ENCODE measurements at places on chromosomes 4 and X. TPM values are rescaled to one million over a fixed set of nuclear protein-coding genes. Genes with fewer than 3 reads are reported as not detected.

Gene ASB9
- 1.7 TPM for total RNA-seq

Gene GAGE12G
- not detected for total RNA-seq

Gene SSX2B
- total RNA-seq: not detected

Gene NEUROG2
- not detected for total RNA-seq

Gene PRSS12
- 3.9 TPM for total RNA-seq

Gene IL2
- total RNA-seq: not detected

Gene KIF4A
- 0.39 TPM for total RNA-seq

Gene SSX3
- total RNA-seq: not detected

Gene PROM1
- total RNA-seq: 4.0 TPM

Gene F8A2
- not detected for total RNA-seq

Gene IRS4
- 1.4 TPM for total RNA-seq

GRCh38 chr4:20370274-20370673, 118.6 kb downstream of the SLIT2 start:
- no peak for DNase-seq

DNA sequence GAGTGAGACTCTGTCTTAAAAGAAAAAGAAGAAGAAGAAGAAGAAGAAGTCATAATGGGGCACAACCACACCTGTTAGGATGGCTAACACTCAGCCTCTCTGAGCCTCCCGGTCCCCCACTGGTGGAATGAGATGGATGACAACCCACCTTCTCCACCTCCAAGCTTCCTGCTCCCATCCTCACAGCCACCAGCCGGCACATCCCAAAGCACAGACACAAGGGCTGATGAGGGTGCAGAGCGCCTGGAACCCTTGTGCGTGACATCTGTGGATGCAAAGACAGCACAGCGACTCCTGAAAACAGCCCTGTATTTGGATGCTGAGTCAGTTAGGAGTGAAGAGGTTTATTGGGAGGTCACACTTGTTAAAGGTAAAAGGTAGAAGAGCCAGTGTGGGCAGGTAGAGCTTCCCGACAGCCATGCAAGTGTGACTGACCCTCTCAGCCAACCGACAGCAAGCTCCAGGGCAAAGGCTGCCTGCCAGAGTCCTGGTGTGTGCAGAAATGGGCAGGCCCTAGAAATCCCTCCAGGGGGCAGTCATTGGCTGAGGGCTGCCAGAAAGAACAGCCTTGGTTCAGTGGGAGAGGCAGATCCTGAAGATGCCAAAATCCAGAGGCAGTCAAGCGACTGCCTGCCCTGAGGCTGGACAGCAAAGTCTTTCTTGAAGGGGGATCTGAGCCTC, 26.6 kb upstream of the MAN2B2 start:
- DNase-seq: no peak

GRCh38 chr4:139907001-139907809, 241.6 kb downstream of the MGST2 start:
- DNase-seq: no peak

GRCh38 chr4:133152330-133152821, 3.3 kb downstream of the PCDH10 start:
- no peak for DNase-seq

DNA sequence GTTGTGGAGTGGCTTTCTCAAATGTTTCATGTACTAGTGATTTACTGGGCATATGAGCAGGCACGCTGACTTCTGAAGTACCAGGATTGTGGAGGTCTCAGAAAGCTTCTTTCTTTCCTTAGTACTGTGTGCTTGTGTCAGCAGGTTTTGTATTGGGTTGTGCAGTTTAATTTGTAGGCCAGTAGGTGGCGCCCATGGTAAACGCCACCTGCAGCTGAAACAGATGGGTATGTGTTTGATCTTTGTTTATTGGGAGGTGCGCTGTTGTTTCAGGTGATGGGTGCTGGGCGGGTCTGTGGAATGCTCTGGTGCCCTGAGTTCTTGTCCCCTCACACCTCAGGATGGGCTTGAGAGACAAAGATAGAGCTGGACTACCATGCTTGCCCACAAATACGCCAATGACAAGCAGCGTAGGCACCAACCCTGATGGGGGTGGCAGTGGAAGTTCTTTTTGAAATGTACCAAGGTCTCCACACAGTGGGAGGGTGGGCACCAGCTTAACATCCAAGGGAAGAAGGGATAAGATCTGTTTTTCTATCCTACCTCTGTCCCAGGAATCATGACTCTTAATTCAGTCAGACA, 141.5 kb downstream of the RPS6KA6 start:
- no peak for DNase-seq

DNA sequence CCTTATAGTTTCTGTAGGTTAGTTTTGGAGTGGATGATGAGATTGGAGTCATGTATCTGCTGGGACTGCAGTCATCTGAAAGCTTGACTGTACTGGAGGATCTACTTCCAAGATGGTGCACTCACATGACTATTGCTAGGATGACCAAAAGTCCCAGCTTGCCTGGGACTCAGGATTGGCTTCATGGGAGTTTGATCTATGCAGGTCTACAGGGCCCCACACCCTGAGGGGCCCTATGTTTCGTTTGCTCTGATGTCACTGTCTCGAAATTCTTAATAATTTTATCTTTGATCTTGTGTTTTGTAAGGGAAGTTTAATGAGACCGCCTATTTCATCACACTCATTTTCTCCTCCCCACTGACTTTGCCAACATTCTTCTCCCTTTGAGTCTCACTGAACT, at the start of gene SMIM9:
Gene SMIM9, minus strand, starts transcription at position 101 of the 400 bp plus-strand sequence. CDS start 3,806 bp downstream, outside the sequence.
- DNase-seq: no peak

- DNase-seq: no peak
Observed at GRCh38 chrX:95441836-95442235, 1242.8 kb upstream of the DIAPH2 start.

DNA sequence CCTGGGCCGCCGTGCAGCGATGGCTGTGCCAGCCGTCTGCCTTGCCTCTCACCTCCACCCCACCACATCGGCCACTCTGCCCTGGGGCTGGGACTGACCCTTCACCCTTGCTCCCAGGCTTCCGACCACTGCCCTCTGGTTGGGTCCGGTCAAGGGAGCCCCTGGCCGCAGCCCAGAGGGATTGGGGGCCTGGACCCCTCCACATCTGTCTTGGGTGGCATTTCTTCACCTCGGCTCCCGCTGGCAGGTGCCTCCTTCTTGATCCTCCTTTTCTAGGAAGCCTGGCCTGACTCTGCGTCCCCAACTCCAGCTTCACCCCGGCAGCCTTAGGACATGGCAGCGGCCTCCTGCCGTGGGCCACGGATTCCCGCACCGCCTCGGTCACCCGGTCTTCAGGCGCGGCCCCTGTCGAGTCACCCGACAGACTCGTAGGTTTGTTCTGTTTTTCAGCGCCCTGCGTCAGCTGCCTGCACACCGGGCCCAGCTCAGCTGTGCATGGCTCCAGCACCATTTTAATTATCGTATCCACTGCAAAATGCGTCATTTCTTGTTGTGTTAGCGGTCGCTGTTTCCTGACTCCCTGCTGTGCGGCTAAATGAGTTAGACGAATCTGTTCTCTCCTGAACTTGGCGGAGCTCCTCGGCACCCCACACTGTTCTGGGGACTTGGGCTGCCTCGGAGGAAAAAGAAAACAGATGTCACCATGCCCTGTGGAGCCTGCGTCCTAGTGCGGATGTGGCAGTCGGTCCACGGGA, 124.0 kb downstream of the FAM53A start:
- DNase-seq: no peak

GRCh38 chr4:7014815-7015214, 28.4 kb upstream of the TADA2B start:
- DNase-seq: no peak

GRCh38 chrX:71053217-71053621, 14.9 kb downstream of the SNX12 start:
- DNase-seq: no peak

GRCh38 chr4:24395937-24396336, 188.4 kb downstream of the DHX15 start:
- DNase-seq: no peak

- DNase-seq: no peak
Observed at GRCh38 chr4:86544310-86544966, 49.7 kb upstream of the PTPN13 start.

GRCh38 chr4:24583451-24584210, 723 bp downstream of the DHX15 start:
- peak; percentile 88 for DNase-seq

- DNase-seq: peak; percentile 5
Observed at GRCh38 chr4:6207602-6208001, 7.3 kb upstream of the JAKMIP1 start.

DNA sequence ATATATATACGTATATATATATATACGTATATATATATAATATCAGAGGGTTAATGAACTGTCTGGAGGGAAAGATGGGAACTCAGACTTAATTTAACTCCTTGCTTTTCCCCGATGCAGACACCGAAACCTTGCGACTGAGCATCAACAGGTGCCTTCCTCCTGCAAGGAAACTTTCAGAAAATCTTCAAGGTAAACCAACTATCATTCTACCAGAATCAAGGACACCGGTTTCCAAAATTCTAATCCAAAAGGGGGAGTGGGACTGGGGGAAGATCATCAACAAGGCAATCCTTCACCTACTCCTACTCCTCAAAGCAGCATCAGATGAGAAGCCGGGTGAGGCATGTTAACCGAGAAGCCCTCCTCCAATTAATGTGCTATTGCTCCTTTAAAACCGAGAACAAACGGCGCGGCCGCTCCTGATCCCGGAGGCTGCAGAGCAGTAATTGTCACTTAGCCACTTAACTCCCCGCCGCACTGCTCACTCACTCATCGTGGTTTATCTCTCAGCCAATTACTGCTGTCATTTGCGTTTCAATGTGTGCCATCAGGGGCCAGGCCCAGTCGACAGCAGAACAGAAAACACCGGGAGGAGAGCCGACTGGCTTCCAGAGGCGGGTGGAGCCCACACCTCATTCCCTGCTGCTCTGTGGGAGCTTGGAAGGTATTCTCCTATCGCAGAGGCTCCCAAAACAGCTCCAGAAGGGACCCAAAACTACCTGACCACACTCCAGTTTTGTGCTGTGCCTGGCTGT, 61.7 kb downstream of the MAML3 start:
- peak; percentile 26 for DNase-seq

- no peak for DNase-seq
Observed at GRCh38 chr4:101136373-101137370, 210.7 kb downstream of the PPP3CA start.

DNA sequence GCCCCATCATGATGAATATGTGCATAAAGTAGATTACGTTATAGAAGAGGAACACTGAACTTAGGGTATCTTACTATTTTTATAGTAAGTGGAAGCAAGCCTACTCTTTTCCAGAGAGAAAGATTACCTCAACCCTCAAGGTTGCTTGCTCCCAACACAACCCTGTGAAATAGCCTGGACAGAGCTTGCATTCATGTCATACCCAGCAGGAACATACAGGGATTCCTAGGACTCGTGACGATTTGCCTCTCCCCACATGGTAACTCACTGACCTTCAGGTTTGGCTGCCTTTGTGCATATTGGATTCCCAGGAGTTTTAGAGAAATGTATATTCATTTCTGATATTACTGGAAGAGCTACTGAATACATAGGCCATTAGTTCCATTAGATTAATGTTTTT, 80.5 kb downstream of the BLTP1 start:
- DNase-seq: no peak

- DNase-seq: no peak
Observed at GRCh38 chr4:109005523-109005922, 242.7 kb upstream of the ETNPPL start.

DNA sequence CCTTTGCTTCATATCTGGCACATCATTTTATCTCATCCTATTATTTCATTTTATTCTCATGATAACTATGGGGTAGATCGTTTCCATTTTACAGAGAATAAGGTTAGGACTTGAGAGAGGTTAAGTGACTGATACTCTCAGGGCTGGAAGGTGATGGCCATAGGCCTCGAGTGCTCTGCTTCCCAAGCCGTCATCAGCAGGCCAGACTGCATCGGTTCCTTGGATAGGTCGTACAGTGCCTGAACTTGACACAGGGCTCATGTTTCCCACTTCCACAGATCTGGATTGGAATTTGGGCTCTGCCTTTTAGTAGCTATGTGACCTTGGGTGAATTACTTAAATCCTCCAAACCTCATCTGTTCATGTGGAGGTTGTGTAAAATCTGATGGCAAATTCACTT, 81.4 kb downstream of the TMEM131L start:
- DNase-seq: no peak

GRCh38 chr4:107183155-107183774, 147.2 kb upstream of the DKK2 start:
- DNase-seq: no peak

DNA sequence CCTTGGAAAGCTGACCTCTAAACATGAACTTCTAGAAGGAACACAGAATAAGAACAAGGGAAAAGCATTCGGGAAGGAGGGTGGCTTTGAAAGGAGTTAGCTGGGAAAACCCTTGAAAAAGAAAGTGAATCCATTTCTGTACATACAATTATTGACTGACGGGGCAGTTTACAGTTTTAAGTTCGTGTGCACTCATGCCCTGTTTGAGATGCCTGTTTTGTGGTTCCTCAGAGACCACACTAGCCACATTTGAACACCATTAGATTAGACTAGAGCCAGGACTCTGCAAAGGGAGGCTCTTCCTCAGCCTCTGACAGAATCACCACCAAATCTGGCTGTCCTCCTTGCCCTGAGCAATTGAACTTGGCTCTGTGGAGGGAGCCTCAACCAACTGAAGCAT, 158.3 kb downstream of the PALLD start:
- no peak for DNase-seq

GRCh38 chrX:38811515-38812243, 10.4 kb downstream of the MID1IP1 start:
- DNase-seq: no peak

DNA sequence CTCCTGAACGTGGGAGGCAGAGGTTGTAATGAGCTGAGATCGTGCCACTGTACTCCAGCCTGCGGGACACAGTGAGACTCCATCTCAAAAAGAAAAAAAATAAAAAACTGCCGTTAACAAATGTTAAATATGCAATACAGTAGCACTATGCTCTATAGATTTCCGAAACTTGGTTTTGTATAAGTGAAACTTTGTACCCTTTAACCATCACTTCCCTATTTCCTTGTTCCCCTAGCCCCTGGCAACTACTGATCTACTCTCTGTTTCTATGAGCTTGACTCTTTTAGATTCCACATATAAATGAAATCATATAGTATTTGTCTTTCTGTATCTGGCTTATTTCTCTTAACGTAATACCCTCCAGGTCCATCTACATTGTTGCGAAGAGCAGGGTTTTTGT, 74.1 kb downstream of the TAB3 start:
- DNase-seq: no peak

DNA sequence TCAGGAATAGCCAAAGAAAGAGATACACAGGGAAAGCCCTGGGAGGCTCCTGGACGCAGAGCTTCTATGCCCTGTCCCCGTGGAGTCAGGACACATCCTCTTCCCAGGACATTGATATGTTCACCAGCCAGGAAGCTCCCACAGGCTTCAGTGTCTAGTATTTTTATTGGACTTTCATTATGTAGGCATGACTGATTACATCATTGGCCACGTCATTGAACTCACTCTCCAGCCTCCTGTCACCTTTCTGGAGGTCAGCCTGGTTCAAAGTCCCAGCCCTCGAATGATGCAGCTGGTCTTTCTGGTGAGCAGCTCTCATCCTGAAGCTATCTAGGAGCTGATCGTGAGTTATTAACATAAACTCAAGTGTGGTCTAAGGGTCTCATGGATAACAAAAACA, 104.1 kb downstream of the CPEB2 start:
- no peak for DNase-seq

GRCh38 chr4:123966990-123967769, 570.6 kb downstream of the SPRY1 start:
- DNase-seq: no peak

GRCh38 chrX:123835661-123836371, 24.0 kb upstream of the XIAP start:
- no peak for DNase-seq

GRCh38 chr4:3732076-3733028, 33.8 kb upstream of the ADRA2C start:
- no peak for DNase-seq

GRCh38 chrX:66130469-66130868, 33.6 kb upstream of the HEPH start:
- DNase-seq: no peak

- no peak for DNase-seq
Observed at GRCh38 chrX:127726227-127726626, 326.0 kb downstream of the ACTRT1 start.
